Stimulated activated CD8-positive, alpha-beta memory T cell treated with anti-CD3 and anti-CD28 coated beads, Interleukin-15, amount 100 ng/mL, for 4 hours (primary cell): ENCODE measurements at places on chromosomes 2 and 18.

DNA sequence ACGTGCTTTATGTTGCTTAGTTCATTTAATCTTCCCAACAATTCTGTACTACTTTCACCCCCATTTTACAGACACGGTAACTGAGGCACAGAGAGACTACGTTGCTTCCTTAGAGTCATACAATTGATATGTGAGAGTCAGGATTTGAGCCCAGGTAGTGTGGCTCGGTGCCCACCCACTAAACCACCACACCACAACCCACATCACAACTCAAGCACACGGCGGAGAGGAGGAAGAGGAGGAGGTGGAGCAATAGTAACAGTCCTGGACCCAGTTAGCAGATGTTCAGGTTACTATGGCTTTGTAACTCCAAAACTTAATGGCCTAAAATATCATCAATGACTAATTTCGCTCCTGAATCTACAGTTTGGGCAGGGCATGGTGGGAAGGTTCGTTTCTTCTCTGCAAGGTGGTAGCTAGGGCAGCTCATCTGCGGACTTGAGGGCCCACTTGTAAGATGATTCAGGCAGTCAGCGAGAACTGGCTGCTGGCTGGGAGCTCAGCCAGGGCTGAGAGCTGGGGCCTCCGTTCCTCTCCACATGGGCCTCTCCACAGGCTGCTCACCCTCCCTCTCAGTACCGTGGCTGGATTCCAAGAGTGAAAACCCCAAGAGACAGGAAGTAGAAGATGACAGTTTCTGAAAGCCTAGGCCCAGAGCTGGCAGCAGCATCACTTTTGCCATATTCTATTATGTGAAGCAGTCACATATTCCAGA lies 167.1 kb downstream of the ZFP36L2 start:
- peak; percentile 19 for DNase-seq

DNA sequence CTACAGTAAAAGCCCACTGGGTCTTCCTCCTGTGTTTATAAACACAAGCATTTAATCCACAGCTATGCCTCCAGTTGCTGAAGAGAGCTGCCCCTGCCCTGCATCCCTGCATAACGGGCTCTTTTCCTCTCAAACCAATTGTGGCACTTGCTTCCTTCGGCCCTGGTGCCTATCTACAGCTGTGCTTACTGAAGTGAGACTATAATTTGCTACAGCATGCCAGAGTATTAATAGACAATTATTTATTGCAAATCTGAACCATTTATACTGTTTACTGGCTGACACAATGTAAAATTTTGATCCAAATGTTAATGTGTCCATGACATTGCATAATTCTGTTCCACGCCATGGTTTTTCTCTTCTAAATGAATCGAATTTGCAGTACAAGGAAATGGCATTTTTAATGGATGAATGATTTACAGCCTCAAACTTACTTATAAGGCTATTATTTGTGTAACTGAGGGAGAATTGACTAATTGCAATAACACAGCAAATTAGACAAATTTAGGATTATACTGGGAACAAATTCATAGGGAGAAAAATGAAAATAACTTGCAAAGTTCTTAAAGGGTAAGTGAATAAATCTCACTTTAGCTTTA lies 457.0 kb upstream of the HNRNPA3 start:
- DNase-seq, result no peak

- peak; percentile 5 for DNase-seq
These were observed 857 bp downstream of the DYM start for GRCh38 chr18:49459404-49460171.

DNA sequence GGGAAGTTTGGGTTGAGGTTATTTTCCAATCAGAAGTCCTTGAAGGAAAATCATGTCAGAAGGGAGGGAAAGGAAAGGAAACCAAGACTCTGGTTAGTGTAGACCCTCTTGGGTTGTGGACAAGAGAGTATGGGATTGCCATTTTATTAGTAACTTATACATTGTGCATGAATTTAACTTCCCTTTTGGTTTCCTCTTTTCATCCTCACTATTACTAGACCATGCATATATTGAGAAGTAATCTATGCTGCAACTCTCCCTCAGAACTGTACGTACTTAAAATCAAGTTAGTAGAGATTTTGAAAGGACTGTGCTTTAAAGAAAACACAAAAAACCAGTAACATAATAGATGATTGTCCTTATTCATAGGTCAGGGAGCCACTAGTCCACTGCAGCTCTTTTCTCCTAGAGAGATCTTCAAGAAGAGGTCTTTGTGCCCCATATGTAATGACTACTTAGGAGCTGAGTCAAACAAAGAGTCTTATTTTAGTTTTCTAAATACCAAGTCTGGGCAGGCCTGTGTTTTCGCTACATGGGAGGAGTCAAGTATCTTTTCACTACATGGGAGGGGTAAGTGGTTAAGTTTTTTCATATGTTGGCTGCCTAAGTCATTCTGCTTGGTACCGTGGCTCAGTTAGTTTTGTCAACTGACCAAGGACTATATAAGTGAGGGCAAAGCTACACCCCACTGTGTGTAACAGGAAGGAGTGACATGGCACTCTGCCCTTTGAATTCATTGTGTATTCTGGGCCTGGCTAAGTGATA lies 25.2 kb upstream of the FAM117B start:
- DNase-seq, result no peak

DNA sequence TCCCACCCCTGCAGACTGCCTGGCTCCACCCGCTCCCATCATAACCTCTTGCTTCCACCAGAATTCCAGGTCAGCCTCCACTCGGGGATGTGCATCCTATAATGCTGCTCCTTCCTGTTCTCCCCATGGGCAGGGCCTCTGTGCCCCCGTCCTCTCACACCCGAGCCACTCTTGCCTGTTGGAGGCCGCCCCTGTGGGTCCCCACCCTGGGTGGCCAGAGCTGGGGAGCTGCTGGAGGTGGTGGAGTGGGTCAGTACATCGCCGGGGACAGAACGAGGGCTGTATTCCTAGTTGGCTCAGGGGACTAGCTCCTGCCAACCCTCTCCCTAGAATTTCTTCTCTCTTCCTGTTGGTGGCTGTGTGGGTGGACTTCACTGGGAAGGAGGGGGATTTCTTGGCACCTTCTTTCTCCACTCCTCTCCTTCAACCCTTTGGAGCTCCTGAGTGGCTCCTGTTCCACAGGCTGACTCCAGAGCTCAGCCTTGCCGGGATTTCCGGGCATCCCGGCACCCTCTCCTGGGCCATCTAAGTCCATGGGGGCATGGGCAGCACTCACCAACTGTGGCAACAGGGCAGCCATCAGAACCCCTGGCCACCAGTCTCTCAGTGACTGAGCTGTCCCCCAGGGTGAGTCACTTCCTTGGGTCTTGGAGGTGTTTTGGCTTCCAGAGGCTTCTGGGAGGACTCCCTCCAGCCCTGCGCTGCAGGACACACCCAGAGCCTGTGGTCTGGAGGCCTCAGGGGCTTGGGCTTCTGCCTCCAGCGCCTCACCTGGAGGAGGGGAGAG lies 88.2 kb upstream of the MCFD2 start:
- DNase-seq, result no peak

GRCh38 chr2:33384599-33384961 lies 91.9 kb upstream of the RASGRP3 start:
- DNase-seq, result no peak

- DNase-seq, result no peak
These were observed 563.1 kb upstream of the FAM98A start for GRCh38 chr2:34162231-34162630.

DNA sequence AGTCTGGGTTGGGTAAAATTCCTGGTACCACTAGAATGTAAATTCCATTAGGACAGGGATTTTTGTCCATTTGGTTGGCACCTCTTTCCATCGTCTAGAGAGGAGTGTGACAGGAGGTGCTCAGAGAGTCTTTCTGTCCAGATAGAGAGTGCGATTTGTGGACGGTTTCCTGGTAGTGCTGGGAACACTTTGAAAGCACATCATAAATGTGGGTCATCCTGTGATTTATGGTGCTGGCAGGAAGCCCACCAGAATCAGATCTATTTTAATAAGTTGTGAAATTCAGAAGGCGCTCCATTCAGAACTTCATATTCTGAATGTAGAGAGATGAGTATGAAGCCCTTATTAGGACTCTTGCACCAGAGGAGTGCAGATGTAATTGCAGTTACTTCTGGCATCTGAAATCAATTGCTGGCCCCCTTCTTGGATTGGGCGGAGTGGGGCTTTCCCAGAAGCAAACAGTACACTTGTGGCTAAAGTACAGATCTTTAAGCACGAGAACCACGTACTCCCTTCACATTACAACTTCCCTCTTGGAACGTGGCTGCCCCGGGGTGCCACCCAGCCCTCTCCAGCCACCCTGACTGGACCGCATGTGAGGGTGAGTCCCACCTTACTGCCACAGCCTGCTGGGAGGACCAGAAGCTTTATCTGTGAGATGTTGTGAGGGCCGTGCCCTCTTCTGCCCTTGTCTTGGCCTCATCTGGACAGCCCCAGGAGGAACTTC lies 243.2 kb downstream of the MYO3B start:
- DNase-seq, result no peak

DNA sequence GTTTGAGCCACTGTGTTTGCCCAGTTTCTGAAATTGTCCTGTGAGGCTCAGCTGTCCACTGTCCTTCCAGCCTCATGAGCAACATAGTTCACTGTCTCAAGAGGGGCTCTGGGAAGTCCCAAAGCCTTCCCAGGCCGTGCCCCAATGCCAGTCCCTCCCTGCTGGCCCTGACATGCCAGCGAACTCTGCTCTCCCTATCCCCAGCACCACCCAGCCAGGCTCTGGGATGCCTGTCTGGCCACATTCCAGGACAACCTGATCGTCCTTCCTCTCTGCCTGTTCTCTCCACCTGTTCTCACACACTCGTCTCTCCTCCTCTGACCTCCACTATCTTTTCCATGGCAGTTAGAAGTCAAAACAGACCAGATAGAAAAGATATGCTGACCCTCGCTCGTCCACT lies 278.0 kb upstream of the ID2 start:
- no peak for DNase-seq
